ENCODE measurements at places on chromosomes 6 and 20.

GRCh38 chr6:134372603-134373281 is 54.8 kb upstream of the SGK1 start:
- no peak for DNase-seq

DNA sequence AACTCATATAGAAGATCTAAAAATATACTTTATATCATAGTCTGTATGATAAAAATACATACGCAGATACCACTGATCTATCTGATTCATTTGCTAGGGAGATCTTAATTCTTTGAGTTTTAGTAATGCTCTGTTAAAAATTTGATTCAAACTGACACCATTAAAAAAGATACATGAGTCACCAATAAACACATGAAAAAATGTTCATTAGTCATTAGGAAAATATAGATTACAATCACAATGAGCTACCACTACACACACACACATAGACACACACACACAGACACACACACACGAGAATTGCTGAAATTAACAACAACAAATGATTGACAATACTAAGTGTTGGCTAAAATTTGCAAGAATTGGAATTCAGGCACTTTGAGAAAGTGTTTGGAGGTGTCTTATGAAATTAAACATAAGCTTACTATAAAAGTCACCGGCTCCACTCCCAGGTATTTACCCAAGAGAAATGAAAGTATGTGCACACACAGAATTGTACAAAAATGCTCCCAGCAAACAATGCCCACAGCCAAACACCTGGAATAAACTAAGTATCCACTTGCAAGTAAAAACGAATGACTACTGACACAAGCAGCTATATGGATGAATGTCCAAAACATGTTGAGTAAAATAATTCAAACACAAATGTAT is 117.7 kb upstream of the GGTLC1 start:
- no peak for DNase-seq

DNA sequence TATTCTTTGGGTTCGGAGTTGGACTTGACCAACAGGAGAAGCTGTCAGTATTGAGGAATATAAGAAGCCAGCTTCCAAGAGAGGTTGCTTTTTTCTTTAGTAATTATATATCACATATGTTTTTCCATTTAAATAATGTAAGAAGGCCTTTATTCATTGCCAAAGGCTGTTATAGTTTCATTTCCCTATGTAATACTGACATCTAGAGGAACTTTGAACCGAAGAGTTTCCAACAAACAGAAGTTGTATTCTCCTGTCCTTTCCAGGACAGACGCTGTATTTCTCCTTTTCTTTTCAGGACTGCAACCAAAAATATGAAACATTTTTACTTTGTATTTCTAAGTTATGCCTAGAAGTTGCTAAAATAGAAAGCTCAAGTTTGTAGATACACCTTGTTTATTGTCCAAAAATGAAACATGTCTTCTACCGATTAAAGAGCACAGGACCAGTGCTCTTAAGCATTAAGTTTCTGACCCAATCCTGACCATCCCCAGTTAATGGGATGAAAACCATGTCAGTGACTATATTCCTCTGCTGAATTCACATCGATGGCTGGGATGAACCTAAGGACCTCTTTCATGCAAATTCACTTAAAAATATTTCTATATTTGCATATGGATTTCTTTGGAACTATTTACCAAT is 55.1 kb downstream of the MYLK4 start:
- DNase-seq = no peak

GRCh38 chr6:32895006-32895345 is 41.0 kb downstream of the PSMB9 start:
- DNase-seq = no peak

DNA sequence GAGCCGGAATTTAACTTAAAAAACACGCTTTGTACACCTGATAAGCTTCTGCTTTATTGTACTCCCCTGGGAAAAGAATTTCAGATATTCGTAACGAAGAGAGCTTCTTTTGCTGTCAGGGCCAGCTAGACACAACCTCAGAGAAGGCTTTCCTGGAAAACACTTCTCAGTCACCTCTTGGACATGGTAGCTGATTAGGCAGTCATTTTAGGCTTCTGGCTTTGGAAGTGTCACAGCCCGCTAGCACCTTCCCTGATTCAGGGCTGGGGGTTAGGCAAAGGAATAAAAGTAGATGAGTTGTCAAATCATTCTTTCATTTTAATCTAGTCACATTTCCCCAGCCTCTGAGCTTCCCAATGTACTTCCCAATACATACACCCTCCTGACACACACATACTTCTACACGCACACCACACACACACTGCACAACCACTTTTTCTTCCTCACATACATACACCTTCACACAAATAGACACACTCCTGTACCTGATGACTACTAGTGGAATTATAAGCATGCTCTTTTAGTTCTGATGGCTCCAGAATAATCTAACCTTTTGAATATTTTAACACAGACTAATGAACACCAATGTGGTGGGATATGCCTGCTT is 34.9 kb upstream of the TINAG start:
- no peak for DNase-seq

- DNase-seq = no peak
These were observed 904.5 kb upstream of the EPHA7 start for GRCh38 chr6:94323853-94324252.

DNA sequence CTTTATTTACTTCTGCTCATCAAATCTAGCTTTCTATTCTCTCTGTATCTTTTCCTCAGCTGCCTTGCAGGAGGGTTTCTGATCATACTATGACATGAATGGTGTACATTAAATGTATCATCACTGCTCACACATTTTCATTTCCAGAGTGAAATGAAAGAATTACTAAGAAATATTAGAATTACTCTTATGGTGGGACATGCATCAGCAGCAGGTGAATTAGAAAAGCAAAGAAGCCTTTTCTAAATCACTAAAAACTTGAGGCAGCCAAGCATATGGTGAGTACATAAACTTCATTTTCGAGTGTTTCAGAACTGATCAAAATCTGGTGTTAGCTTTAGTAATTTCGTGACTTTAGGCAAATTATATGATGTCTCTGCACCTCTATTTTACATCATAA is 23.6 kb downstream of the IL17A start:
- DNase-seq = no peak

DNA sequence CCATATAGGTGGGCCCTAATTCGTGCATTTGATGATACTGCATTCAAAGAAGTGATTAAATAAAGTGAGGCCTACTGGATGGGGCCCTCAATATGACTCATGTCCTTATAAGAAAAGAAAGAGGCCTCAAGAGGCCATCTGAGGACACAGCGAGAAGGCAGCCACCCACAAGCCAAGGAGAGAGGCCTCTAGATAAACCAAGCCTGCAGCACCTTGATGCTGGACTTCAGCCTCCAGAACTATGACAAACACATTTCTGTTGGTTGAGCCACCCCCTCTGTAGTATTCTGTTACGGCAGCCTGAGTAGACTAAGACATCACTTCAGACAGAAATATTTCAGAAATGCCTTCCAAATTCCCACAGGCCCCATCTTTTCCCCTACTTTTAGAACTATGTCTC is 82.5 kb upstream of the PLEKHG1 start:
- DNase-seq = no peak

DNA sequence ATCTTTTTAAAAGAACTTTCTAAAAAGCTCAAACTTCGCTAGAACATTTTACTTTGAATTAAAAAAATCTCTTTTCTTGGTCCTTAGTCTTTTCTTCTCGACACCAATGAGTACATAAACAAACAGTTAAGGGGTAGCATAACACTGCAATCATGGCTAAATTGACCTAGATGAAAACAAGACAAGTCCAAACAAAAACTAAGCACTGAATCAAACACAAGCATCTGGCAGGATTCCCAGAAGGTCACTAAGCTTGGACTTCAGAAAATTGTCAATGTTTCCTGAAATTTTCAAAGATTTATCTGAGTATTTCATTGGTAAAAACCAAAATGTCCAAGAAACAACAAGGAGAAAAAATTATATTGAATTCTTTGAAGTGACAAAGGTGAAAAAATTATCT is 5.0 kb downstream of the COL21A1 start:
- DNase-seq = no peak

DNA sequence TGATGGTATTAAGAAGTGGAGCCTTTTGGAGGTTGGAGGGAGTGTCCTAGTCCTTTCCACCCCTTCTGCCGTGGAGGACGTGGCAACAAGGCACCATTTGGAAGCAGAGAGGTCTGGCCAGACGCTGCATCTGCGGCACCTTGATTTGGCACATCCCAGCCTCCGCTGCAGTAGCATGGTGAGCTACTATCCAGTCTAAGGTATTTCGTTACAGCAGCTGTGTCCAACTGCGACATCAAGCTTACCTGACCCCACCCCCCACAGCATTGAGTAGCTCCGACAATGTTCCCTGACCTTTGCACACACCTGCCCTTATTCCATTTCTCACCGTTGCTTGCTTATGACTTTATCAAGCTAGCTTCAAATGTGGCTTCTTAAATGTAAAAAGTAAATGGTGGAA is 29.8 kb upstream of the SYNJ2 start:
- DNase-seq = no peak

- DNase-seq = no peak
These were observed 45.7 kb upstream of the NEDD9 start for GRCh38 chr6:11278207-11278559.

GRCh38 chr6:38155621-38156204 is 336.2 kb downstream of the ZFAND3 start:
- DNase-seq = no peak

GRCh38 chr6:150123645-150124044 is 19.2 kb upstream of the PPP1R14C start:
- no peak for DNase-seq

DNA sequence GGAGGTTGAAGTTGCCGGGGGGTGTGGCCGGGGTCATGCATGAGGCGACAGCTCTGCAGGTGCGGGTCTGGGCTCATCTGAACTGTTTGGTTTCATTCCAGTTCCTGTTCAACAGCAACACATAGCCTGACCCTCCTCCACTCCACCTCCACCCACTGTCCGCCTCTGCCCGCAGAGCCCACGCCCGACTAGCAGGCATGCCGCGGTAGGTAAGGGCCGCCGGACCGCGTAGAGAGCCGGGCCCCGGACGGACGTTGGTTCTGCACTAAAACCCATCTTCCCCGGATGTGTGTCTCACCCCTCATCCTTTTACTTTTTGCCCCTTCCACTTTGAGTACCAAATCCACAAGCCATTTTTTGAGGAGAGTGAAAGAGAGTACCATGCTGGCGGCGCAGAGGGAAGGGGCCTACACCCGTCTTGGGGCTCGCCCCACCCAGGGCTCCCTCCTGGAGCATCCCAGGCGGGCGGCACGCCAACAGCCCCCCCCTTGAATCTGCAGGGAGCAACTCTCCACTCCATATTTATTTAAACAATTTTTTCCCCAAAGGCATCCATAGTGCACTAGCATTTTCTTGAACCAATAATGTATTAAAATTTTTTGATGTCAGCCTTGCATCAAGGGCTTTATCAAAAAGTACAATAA is 72.5 kb downstream of the PTPN1 start:
- DNase-seq = no peak

GRCh38 chr20:31698803-31699718 is 23.6 kb downstream of the BCL2L1 start:
- DNase-seq = peak; percentile 20

- no peak for DNase-seq
These were observed 82.2 kb upstream of the SALL4 start for GRCh38 chr20:51884561-51884960.

DNA sequence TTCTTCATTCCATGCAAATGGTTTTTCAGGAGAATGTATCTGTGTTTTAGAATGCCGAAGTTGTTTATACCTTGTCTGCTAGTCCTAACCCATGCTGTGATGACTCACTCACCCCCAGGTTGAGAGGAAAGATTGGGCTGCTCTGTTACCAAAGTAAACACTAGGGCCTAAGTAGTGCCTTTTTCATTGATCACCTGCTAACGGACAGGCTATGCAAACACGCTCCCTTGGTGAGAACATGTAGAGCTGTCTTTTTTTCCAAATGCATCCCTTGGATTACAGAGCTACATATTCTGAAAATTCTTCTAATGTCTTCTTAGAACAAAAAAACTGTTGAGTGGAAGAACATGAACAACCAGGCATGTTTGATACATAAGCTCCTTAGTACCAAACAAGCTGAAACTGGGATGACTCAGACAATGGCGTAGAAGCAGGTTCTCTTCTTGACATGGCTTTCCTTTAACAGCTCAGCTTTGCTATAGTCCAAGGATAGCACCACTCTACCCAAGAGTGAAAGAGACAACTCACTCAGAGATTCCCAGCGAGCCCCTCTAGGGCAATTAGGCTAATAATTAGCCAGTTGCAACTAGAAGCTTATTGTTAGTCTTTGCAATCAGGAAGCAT is 20.5 kb downstream of the PERP start:
- no peak for DNase-seq

DNA sequence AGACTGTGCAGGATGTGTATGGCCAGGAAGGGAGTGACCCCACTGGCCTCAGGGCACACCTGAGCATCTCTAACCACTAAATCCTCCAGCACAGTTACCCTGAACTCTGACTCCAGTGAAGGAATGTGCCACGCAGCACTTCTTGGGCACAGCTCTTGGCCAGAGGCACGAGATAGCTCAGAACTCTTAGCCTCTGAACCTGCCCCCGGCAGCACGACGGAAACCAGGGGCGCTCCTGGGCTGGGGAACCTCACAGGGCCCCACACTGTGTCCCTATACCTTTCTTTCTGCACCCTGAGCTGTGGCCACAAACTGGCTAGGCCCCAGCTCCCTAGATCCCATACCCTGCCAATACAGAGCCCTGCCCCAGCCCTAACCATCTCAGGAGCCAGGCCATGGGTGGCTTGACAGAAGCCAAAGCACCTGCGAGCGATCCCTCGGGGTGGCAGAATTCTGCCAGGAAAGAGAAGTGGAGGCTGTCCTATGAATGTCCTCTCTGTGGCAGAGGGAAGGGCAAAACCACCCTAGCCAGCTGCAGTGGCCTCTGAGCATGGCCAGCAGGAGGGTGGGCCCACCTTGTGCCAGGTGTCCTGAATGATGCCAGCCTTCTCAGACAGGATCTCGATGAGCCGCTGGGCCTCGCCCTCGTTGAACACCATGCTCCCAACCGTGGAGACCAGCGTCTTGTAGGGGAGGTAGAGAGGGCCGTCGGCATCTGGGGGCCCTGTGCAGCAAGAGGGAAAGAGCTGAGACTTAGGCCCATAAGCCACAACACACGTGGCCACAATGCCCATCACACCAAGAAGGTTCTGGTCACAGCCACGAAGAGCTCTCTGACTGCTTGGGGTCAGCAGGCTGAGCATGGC is 39.4 kb downstream of the RRBP1 start:
- no peak for DNase-seq

GRCh38 chr6:70413992-70414494 is 735 bp downstream of the FAM135A start:
- DNase-seq = no peak

GRCh38 chr6:166019214-166019613 is 148.4 kb downstream of the TBXT start:
- DNase-seq = no peak

DNA sequence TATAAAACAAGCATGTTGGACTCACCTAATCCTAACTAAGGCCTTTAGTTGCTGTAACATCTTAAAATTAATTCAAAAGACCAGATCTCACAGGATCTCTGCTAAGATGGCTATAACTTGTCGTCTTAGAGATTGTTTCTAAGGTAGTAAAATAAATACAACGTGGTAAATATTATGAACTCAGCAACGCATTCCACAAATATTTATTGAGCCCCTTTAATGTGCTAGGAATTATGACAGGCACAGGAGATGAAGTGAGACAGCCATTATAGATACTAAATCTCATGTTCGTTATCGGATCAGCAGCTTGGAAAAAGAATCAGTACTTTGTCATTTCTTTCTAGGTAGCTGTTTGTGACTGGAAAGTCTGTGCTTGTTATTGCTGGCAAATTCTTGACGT is 20.9 kb upstream of the MCM3 start:
- no peak for DNase-seq

Data from stimulated activated CD8-positive, alpha-beta memory T cell treated with anti-CD3 and anti-CD28 coated beads, Interleukin-7, amount 100 ng/mL, for 48 hours (primary cell).